Esophagus squamous epithelium (tissue), 5 donors: ENCODE measurements at places on chromosomes 3 and 15.

- no peak for DNase-seq
Measured at GRCh38 chr3:73624017-73624820, 522 bp downstream of the PDZRN3 start.

GRCh38 chr15:29805043-29805707 lies 17.1 kb downstream of the TJP1 start:
- no peak for DNase-seq

GRCh38 chr3:157354254-157354653 lies 82.4 kb upstream of the PTX3 start:
- DNase-seq: no peak

DNA sequence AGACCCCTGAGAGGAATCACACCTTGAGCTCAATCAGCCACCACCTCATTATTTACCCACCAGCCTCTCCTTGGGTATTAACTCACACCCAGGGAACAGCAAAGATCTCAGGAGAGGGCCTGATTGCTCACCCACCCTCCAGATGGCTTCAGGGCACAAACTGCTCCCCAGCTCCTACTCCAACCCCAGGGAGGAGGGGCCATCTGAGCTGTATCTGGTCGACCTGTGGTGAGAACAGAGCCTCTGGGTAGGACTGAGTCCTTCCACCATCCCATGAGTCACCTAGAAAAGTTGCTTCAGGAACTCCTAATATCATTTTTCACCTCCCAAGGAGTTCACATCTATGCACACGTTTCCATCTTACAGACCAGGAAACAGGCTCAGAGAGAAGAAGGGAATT lies 44.8 kb upstream of the HES1 start:
- DNase-seq: no peak

GRCh38 chr3:195388380-195388779 lies 54.4 kb downstream of the ACAP2 start:
- no peak for DNase-seq

- DNase-seq: no peak
Measured at GRCh38 chr3:24683633-24684384, 189.2 kb upstream of the THRB start.

DNA sequence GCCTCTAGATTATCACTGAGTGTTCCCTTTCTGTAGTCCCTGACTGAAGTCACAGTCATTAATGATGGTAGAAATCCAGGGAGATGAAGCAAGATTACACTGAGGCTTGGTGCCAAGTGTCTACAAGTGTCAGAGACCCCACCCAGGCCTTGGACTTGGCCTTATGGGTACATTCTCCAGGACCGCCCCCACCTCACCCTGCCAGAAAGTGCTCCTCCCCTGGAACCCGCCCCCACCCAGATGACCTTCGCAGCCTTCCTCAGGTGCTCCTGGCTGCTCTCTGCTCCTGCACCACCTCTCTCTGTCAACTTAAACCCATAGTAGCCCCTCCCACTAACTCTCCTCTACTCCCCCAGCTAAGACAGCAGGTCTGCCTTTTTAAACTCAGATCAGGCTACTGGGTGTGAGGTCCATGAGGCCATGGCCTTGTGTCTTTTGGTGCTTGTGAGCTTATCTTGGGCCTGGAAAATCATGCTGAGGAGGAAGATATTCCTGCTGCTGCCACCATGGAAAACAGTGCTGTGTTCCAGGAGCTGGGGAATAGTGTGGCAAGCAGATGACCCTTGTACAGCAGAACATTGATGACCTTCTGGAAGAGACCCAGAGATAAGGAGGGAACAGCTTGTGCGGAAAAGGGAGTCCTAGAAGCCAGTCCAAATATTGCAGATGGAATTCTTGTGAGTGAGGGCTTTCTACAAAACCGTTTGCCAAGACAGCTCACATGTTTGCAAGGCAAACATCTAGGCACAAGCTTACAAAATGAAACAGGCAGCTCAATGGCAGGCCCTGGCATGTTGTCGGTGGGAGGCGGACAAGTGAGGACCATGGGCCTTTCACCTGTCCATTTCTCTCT lies 40.3 kb upstream of the NDUFB4 start:
- no peak for DNase-seq

DNA sequence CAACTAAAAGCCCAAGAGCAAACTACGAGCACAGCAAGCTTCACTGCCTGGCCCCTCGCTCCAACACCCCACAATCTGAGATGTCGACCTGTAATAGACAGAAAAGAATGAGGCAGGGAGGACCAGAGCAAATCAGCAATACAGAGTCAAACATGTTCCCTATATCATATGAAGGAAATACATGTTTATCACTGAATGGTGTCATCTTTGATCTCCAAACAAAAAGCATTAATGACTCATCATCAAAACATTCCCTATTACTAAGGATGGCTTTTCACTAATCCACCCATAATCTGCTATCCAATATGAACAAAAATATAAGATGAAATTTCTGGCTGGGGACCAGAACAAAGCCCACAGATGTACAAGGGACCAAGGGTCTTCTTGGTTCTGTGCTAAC lies 34.7 kb downstream of the MYO5A start:
- no peak for DNase-seq

GRCh38 chr3:38000965-38001455 lies 10.4 kb downstream of the VILL start:
- DNase-seq: no peak

DNA sequence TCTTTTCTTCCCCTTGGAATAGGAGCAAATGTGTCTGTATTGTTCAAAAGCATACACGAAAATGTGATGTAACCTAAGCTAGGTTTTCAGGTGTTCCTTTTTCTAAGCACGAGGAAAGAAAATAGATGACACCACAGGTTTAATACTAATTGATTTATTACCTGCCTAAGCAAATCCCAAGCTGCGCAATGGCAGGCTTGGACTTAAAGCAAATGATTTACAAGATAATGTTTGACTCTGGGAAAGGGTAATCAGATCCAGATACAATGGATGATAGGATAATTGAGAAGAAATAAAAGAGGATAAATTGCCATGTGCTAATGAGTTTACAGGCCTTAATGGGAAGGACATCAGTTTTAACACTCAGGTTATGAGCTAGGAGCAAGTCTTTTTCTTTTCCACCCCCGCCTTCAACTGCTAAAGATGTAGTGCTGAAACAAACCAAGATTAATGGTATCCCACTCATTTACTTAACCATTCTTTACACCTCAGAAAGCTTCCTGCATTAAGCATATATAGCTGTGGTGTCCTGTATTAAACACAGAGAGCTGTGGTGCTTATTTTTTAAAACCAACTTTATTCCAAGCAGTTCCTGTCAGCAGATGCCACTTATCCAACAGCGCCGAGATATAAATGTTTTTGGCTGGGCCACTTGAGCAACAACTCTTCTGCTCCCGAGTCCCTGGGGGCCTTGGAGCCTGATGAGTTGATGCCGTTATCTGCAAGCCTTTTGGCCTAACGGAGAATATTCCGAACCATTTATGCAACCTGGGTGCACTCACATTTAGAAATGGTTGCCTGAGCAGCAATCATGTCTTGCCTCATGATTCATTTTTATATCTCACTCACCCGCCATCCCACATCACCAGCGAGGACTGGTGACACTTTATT lies 205.5 kb downstream of the MECOM start:
- no peak for DNase-seq

DNA sequence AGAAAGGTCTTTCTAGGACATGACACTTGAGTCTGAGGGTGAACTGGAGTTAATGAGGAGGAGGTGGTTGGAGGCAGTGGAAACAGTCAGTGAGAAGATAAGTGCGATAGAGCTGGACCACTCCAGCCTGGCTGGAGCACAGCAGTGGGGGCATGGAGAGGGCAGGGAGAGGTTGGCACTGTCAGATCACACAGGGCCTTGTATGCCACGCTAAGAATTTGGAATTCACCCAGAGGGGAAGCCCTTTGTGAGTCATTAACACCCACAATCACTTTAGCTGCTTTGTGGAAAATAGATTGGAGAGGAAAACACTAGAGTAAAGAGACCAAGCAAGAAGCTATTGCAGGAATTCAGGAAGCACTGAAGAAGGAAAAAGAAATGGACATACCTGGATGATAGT lies 83.3 kb downstream of the ZNF621 start:
- no peak for DNase-seq

DNA sequence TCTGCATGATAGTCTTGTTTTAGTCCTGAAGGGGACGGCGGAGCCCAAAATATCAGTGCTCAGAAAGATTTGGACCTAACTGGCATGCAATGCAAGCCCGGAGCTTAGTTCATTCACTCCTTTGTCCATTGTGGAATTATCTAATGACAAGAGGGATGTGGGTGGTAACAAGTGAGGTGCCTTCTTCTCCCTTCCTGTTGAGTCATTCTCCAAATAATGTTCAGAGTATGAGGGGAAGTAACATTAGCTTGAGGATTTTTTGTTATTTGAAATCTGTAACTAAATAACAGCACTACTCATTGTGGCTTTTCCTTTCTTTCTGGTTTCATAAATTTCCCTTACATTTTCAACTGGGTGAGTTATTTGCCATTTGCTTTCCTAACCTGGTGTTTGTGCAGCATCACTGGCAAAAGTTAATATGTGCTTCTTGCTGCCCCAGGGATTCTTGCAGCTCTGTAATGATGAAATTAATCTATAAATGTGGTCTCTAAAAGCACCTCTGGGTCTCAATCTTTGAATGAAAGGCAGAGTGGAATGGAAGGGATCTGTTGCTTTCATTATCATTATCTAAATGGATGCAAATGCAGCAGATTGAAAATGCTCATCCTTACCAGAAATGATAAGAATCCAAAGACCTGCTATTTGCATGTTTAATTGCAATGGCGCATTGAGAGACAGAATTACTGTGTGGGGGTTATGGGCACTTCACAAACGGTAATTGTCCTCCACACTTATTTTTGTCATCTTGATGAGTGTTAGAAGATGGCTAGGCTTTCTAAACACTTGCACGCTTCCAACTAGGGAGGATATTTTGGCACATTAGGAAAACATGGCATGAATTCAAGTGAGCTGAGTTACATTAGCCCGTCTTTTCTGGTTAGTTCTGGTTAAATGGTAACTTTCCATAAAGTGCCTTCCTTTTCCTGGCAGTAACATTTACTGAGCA lies 89.9 kb upstream of the MITF start:
- no peak for DNase-seq

- no peak for DNase-seq
Measured at GRCh38 chr15:70463453-70463834, 299.9 kb downstream of the UACA start.

DNA sequence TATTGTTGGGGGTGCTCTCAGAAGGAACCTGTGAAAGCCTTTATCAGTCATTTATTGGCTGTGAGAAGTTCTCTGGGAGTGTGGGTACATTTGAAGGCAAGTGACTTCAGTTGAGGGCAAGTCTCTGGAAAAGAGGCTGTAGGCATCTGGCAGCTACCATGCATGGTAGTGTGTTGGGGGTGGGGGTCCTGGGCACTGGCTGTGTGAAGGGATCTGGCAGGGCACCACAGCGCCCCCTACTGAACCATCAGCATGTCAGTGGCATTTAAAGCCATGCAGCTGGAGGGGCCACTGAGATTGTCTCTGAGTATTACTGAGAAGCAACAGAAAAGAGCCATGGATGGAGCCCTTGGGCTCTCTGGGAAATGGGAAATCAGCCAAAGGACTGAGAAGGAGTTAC lies 30.6 kb downstream of the CRTAP start:
- DNase-seq: no peak

DNA sequence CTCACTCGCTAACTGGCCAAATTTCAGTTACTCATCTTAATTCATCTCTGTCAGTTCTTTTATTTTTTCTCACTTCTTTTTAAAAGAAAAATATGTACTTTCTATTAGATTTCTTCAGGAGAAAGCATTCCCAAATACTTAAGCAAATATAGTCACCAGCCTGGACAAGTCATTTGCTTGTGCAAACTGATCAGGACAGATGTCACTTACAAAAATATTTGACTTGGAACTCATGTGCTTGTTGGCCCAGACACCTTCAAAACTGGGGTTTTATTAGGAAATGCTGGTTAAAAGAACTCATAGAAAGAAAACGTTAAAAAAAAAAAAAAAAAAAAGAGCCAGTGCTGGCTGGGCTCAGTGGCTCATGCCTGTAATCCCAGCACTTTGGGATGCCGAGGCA lies 31.3 kb upstream of the FOXP1 start:
- DNase-seq: no peak

GRCh38 chr15:80739919-80740318 lies 39.3 kb upstream of the CEMIP start:
- no peak for DNase-seq

- DNase-seq: no peak
Measured at GRCh38 chr3:105979961-105980360, 111.1 kb upstream of the CBLB start.

DNA sequence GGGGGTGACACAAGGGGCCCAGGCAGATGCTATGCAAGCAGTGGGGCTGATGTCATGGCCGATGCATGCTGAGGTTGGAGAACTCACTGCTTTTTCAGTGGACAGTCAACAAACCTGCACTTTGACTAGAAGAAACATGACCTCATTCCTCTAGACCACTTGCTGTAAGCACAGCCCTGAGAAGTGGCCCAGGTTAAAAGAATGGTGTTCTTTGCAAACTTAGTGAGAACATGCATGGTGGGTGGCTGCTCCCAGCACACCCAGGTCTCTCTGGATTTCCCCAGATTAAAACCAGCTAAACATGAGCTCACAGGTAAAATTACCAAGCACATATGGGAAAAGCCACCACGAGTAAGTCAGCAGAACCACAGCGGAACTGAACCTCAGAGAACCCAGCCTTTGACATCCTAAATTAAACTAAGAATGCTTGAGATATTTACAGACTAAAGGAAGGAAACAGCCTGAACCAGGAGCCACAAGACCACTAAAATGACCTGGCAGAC lies 15.5 kb downstream of the DLEC1 start:
- no peak for DNase-seq

GRCh38 chr15:89857673-89858072 lies 36.1 kb downstream of the AP3S2 start:
- no peak for DNase-seq

DNA sequence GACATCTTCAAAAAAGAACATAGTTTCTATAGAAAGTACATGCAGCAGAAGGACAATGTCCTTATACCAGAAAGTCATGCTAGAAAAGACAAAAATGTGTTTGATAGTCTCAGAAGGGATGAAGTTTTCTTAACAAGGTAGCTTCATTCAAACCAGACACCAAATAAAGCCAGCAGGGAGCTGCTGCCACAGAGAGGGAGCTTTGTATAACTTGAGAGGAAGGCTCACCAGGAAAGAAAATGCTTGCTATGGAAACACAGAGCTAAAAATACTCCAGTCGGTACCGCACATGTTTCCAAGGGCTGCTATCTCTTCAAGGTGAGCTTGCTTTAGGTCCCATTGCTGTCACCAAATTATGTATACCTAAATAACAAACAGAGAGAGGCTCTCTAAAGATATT lies 1074.8 kb upstream of the ALCAM start:
- no peak for DNase-seq

- DNase-seq: no peak
Measured at GRCh38 chr15:91348752-91349500, 248.9 kb downstream of the SV2B start.

GRCh38 chr15:63482874-63483323 lies 21.5 kb upstream of the USP3 start:
- no peak for DNase-seq

DNA sequence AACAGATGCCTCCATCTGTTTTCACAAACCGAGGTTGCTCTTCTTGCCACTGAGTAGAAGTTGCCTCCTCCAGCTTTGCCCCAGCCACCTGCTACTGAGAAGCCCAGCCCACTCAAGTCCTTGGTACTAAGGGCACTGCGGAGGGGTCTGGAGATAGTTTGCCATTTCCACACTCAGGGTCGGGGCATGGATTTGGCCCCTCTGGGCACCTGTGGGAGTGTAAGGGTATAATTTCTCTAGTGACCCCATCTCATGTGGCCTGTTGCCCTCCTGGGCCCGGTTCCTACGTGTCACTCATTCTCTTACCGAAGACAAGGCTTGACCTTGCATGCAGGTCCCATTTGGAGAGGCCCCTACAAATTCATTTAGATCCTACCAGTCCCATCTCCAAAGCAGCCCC lies 79.0 kb downstream of the THSD4 start:
- no peak for DNase-seq

- DNase-seq: no peak
Measured at GRCh38 chr3:76015496-76015895, 230.1 kb upstream of the ZNF717 start.
